Stimulated activated CD4-positive, alpha-beta T cell treated with anti-CD3 and anti-CD28 coated beads, Interleukin-12 subunit alpha, Interleukin-12 subunit beta, amount 100 ng/mL, for 4 hours (primary cell): ENCODE measurements at places on chromosomes 2 and 18.

DNA sequence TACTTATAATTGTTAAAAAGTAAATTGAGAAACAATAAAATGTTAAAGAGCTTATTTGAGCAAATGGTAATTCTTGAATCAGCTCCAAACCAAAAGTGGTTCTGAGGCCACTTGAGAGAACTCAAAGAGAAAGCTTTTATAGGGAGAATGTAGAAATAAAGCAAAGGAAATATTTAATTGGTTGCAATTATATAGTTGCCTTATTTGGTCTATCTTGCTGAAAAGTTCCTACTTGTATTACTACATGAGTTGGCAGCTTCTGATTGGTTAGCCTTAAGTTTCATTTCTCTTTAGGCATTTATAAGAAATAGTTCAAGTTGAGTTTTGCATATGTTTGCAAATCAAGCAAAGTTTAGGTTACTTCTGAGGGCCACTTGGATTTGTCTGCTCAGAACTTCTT, 38.1 kb downstream of the SCN2A start:
- DNase-seq = no peak

- no peak for DNase-seq
Observed at GRCh38 chr18:75064513-75064905, 144.4 kb downstream of the PTGR3 start.

- DNase-seq = no peak
Observed at GRCh38 chr2:37356299-37356698, 11.9 kb downstream of the QPCT start.

DNA sequence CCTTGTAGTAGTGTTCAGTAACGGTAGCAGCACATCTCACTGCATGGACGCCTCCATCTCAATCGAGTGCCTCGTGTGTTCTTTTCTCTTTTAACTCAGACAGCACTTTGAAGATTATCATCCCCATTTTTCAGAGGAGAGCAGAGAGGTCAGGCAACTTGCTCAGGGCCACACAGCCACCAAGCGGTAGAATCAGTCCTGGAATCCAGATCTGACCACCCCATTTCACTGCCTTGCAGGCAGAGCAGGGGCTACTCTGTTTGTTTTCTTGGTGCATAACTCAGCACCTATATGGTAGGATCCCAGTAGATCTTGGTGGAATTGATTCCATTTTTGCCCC, 129.5 kb downstream of the SMAD7 start:
- no peak for DNase-seq
